Lower leg skin (tissue), 4 donors: ENCODE measurements at places on chromosomes 13 and 19. TPM values are rescaled to one million over a fixed set of nuclear protein-coding genes. Genes with fewer than 3 reads are reported as not detected.

SLC1A6 gene
- total RNA-seq: 10.7 TPM

GRCh38 chr13:41651413-41652058 is 194.2 kb downstream of the RGCC start:
- no peak for DNase-seq

- no peak for DNase-seq
Observed at GRCh38 chr13:42458193-42458592, 115.8 kb upstream of the TNFSF11 start.

RXFP2 gene
- not detected for total RNA-seq

ZNF665 gene
- total RNA-seq: 4.2 TPM

DNA sequence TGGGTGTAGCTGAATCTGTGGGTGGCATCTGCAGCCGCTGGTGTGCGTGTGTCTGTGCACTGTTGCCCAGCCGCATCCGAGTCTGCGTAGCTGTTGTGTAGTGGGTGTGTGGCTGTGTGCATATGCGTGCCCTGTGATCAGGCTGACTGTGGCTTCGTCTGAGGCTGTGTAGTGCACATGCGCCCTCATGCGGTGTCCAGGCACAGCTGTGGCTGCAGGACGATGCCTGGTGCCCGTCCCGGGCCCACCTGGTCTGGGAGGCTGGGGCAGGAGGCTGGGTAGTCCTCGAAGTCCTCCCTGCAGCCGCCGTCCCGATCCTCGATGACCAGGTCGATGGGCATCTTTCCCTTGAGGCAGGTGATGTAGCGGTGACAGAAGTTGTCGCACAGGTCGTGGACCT is 4.9 kb downstream of the MEIS3 start:
- no peak for DNase-seq

- DNase-seq: no peak
Observed at GRCh38 chr19:30086916-30087315, 144.9 kb downstream of the URI1 start.

DNA sequence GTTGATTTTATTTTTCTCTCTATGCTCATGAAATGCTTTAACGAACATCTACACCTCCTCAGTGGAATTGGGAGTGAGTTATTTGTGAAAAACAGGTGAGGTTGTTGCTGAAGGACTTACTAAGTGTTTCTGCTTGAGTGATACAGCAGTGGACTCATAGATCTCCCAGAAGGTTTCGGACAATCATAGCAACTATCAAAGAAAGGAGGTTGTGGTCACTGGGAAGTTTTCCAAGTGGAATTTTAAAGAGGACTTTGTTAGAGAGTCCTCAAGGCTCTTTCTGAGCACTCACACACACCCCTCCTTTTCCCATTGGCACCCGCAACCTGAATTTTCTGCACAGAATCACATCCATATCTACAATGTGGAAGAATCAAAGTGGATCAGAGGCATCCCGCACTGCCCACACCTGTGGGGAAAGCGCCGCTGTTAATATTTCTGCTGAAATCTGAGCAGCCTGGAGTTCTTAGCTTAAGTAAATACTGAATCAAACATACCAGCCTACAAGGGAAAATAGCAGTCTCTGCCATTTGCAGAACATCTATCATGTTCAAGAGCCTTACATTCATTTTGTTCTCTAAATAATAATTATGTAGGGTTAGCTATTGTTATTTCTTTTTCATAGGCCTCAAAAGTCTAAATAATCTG is 719.4 kb downstream of the DIAPH3 start:
- no peak for DNase-seq

- no peak for DNase-seq
Observed at GRCh38 chr19:15436012-15436825, 13.5 kb downstream of the WIZ start.

IFNL1 gene
- total RNA-seq: not detected

GRCh38 chr19:19528721-19529490 is at the start of gene YJEFN3:
Gene YJEFN3 (plus strand): TSS chr19:19528911. CDS start chr19:19528933, 22 bp downstream.
- no peak for DNase-seq

ZNF577 gene
- 6.7 TPM for total RNA-seq

DNA sequence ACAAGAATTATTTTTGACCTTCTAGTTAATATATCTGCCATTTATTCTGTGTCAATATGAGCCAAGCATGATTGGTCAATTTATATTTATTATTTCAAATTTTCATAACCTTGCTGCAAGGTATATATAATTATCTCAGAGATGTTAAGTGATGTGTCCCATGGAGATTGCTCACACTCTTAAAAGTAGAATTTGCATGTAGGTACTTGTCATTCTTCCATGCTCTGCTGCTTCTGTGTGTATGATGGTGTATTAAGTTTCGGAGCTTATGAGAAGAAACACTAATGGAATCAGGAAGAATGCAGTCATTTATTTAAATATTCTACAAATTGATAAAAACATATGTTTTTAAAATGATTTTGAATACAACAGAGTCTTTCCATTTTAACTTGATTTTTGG is 586.8 kb upstream of the MIR17HG start:
- no peak for DNase-seq

GAS6 gene
- total RNA-seq: 231 TPM

DNA sequence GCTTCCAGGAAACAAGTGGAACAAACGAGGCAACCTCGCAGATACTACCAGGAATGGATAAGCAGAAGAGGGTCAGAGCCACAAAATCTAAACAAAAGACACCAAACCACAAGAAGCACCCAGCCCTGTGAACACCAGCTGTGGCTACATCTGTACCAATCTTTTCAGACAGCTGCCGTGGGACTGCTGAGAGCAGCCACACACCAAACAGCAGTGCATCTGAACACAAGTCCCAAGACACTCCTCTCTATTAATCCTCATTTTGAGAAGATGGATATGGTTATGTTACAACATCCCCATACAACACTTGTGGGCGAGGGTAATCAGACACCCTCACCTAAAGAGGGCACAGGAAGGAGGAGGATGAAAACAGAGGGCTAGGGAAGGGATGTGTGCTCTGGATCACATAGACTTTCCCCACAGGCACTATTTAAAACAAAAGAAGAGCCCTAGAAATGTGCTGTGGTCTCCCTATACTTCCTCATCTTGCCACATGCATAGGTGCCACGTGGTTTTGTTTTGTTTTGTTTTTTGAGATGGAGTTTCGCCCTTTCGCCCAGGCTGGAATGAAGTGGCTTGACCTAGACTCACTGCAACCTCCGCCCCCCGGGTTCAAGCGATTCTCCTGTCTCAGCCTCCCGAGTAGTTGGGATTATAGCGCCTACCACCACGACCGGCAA is 41.6 kb upstream of the ZNF14 start:
- no peak for DNase-seq

DNA sequence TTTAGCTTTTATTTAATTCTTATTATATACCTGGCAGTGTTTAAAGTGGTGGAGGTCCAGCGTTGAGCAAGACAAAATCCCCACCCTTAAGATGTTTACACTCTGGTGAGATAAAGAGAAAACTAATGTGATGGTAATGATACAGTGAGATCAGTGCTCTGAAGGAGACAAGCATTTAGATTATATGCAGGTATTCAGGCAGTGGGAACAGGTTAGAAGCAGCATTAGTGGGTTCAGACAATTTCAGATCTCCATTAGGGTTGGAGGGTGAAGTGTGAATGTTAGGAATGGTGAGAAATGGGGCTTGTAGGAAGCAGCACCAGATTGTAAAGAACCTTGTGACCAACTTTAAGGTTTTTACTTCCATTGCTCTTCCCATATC is 39.0 kb downstream of the PIBF1 start:
- DNase-seq: no peak

DNA sequence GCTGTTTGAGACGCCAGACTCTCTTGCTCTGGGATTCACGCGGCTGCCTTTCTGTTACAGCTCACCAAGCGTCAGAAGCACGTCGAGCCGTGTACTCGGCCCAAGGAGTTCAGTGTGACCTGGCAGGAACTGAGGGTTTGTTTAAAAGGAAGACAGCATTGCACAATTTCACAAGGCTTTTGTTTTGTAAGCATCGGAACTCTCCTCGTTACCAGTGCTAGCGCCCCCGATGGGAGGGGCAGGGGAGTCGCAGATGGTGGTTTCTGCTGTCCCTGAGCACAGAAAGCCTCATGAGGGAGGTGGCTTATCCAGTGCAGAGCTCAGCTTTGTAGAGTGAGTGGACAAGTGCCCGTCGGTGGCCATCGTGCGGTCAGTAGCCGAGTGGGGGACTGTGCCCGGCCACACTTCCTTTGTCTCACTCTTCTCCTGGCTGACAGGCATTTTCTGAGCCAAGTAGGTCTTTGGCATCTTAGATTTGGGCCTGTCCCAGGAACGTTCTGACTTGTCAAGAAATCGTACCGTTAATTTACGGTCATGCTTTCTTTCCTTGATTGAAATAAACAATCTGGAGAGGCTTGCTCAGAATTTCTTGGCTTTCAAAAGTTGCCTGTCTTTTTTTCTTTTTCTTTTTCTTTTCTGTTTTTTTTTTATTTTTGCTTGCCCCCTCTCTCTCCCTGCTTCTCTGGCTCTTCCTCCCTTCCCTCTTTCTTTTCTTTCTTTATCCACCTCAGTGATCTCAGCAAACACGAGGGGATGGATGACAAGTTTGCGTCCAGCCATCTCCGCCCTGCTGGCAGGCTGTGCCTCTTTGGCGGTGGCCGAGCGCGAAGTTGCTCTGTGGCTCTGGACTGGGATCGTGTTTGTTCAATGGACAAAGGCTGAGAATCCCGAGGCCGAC is 7.7 kb downstream of the KDM4B start:
- peak; percentile 94 for DNase-seq

- no peak for DNase-seq
Observed at GRCh38 chr13:63541336-63541735, 2125.7 kb upstream of the PCDH20 start.

DNA sequence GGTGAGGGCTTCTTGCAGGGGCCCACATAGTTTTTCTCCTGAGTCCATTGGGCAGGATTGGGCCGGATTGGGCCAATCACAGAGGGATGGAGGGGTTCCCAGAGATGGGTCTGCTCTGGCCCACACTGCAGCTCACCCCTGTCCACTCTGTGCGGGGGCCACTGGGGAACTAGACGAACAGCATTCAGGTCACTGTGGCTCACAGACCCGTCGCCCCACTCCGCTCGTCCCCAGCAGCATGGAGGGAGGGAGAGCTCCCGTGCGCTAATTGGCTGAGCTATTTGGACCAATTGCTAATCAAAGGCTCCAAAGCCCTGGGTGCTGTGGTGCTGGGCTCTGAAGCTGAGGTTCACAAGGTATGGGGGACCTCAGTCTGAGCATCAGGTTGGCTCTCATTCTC is 11.3 kb downstream of the NACC1 start:
- DNase-seq: no peak

DNA sequence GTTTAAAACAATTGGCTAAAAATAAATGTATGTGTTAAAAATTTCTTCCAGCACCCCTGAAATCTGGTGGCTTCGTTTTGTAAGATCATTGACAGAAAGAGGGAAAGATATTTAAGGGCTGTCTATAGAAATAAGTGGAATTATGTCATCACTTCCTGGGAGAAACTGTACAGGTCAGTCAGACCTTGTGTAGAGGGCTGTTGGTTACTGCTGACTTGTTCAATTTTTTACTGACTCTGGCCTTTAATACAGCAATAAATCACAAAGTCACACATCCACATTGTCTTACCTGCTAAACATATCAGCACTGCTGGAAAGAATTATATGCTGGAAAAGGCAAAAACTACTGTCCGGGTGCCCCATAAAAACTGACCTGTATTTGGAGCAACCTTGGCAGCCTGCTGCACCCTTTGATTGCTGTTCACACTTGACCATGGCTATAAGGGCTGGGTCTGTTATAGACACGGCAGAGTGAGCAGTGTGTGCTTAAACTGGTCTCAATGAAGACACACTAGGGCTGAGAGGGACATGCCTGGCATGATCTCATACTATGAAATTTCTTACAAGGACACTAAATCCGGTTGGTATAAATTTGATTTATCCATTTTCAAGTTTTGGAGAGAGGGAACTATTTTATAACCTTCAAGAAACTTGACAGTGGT is 162.1 kb downstream of the NHLRC3 start:
- DNase-seq: no peak

- DNase-seq: no peak
Observed at GRCh38 chr13:44263751-44264620, 109.6 kb upstream of the SERP2 start.

MAST3 gene
- 12.9 TPM for total RNA-seq

- no peak for DNase-seq
Observed at GRCh38 chr19:41479757-41480191, 36.8 kb downstream of the ERICH4 start.

DNA sequence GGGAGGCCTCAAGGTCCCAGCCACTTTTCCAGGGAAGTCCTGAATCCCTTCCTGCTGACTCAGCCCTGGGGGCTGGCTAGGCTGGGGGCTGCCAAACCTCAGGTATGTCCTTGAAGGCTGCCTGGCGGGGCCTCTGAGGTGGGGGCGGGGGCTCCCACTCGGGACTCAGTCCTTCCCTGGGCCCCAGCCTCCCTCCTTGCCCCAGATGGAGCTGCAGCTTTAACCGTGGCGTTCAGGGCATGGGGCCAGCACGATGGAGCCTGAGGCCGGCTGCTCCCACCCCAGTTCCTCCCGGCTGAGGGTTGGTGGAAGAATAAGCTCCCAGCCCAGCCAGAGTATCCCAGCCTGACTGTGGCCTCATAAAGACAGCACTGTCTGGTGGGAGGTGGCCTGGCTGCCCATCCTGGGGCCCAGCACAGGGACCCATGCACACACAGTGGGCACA is 12.4 kb downstream of the CILP2 start:
- no peak for DNase-seq

GRCh38 chr19:41083516-41083915 is 4.7 kb upstream of the CYP2A13 start:
- no peak for DNase-seq

GRCh38 chr13:24080134-24080533 is 80.4 kb upstream of the SPATA13 start:
- DNase-seq: no peak

DNA sequence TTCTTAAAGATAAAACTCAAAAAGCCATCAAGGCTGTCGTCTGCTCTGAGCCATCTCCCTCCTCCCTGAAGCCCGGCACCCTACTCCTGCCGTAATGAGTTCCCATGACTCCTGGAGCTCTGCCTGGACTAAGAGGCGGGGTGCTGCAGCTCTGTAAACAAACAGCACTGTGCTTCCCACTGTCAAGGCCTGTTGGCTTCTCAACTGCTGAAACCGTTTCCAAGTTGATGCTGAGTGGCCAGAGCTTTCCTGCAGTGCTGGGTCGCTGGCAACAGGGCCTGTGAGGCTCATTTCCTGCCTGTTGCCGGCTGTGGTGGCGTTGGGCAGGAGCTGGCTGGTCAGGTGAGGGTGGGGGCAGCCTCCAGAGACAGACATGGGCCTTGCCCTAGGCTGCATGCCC is 26.7 kb upstream of the ISYNA1 start:
- DNase-seq: peak; percentile 84

GRCh38 chr13:49536144-49536873 is 40.6 kb downstream of the PHF11 start:
- no peak for DNase-seq

ZNF112 gene
- total RNA-seq: 4.2 TPM

GRCh38 chr19:33580026-33580644 is 41.6 kb upstream of the CHST8 start:
- DNase-seq: no peak

JUNB gene
- 990 TPM for total RNA-seq

DNA sequence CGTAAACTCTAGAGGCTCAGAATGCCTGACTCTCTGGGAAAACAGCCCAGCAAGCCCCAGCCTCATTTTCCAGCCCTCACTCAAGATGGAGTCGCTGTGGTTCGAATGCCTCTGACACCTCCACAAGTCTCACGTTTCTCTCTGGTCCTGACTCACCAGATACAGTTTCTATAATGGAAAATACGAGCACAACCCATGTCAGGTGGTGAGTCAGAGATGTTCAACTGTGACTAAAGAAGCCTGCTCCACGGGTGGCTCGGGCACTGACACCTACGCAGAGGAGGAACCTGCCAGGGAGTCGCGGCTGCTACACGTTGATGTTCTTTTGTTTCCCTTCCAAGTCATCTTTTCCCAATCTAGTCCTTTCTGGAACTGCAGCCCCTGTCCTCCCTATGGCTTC is 87.1 kb upstream of the STK24 start:
- peak; percentile 77 for DNase-seq
